Breast epithelium (tissue), 4 donors: ENCODE measurements at places on chromosomes 12 and 14. TPM values are rescaled to one million over a fixed set of nuclear protein-coding genes. Genes with fewer than 3 reads are reported as not detected.

The SLC17A8 gene
- total RNA-seq, result not detected

The SH2B3 gene
- total RNA-seq, result 17.4 TPM

The DACT1 gene
- total RNA-seq, result 9.8 TPM

The VWF gene
- 267 TPM for total RNA-seq

The RERG gene
- total RNA-seq, result 16.3 TPM

The OR4N2 gene
- not detected for total RNA-seq

The OR4K14 gene
- not detected for total RNA-seq

The EML5 gene
- total RNA-seq, result 5.6 TPM

The EXOC5 gene
- total RNA-seq, result 48.9 TPM

The SLC35F4 gene
- total RNA-seq, result not detected

The POTEM gene
- total RNA-seq, result not detected

The KRT73 gene
- total RNA-seq, result not detected

The NAV3 gene
- 25.6 TPM for total RNA-seq

The ACSM4 gene
- total RNA-seq, result not detected

The TSPAN8 gene
- 18.4 TPM for total RNA-seq

The POTEG gene
- total RNA-seq, result not detected

The WNT5B gene
- 4.0 TPM for total RNA-seq

The SYCP3 gene
- 0.16 TPM for total RNA-seq

The KRT72 gene
- total RNA-seq, result not detected

The CLEC7A gene
- 5.2 TPM for total RNA-seq

The LAG3 gene
- total RNA-seq, result 1.3 TPM

The EPS8 gene
- total RNA-seq, result 168 TPM

The PTPN6 gene
- total RNA-seq, result 28.0 TPM

The SMCO2 gene
- total RNA-seq, result not detected

The PIANP gene
- 0.29 TPM for total RNA-seq

The SFSWAP gene
- total RNA-seq, result 54.7 TPM

The NR1H4 gene
- not detected for total RNA-seq

The PTPRR gene
- 0.98 TPM for total RNA-seq

The KCNMB4 gene
- total RNA-seq, result 0.98 TPM

The PRB2 gene
- total RNA-seq, result not detected

The KIF21A gene
- 23.7 TPM for total RNA-seq

The SERPINA12 gene
- not detected for total RNA-seq

The OLR1 gene
- total RNA-seq, result not detected

The KIF26A gene
- 2.2 TPM for total RNA-seq

The SLC6A12 gene
- total RNA-seq, result 2.1 TPM

The AKAP5 gene
- 0.98 TPM for total RNA-seq

The MAP1LC3B2 gene
- 0.98 TPM for total RNA-seq

The RGS6 gene
- total RNA-seq, result 3.4 TPM

The DAO gene
- not detected for total RNA-seq

The KRT78 gene
- 2.0 TPM for total RNA-seq

The ZNF84 gene
- 61.0 TPM for total RNA-seq

The SERPINA1 gene
- total RNA-seq, result 42.6 TPM

The SMIM41 gene
- not detected for total RNA-seq

The SLC8A3 gene
- 1.8 TPM for total RNA-seq

The BIN2 gene
- 7.6 TPM for total RNA-seq

The CCDC38 gene
- not detected for total RNA-seq

The TMPRSS12 gene
- not detected for total RNA-seq

The GLI1 gene
- total RNA-seq, result 0.66 TPM

The HCAR1 gene
- 20.6 TPM for total RNA-seq

The GYS2 gene
- total RNA-seq, result not detected

The ETFBKMT gene
- total RNA-seq, result 4.8 TPM

The STXBP6 gene
- 5.3 TPM for total RNA-seq

The PPP1R3E gene
- total RNA-seq, result 9.4 TPM
